Amniotic epithelial cell (primary cell): ENCODE measurements at places on chromosomes 12 and 14.
A peak's percentile ranks its signal among the peaks of the same experiment; 100 is the strongest.

- no peak for DNase-seq
Measured at GRCh38 chr14:92613008-92613658, 99.6 kb downstream of the RIN3 start.

GRCh38 chr12:123681605-123682004, 10.7 kb downstream of the TCTN2 start:
- DNase-seq, result no peak

DNA sequence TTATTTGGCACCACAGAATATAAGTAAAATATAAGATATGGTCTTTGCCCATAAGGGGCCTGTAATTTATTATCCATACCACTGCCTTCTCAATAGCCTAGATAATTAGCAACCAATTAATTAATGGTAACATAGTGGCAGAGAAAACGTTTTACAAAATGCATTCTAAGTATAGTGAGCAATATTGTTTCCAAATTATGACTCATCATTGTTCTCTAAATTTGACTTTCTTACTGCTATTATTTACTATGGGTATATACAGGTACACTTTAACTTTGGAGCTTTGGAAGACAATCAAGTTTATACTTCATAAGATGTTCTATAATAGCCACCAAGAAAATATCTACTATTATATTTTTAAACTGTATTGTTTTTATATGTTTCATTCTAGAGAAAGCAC, 26.7 kb downstream of the DCP1B start:
- DNase-seq, result no peak

- no peak for DNase-seq
Measured at GRCh38 chr12:17301544-17301943, 695.6 kb upstream of the LMO3 start.

DNA sequence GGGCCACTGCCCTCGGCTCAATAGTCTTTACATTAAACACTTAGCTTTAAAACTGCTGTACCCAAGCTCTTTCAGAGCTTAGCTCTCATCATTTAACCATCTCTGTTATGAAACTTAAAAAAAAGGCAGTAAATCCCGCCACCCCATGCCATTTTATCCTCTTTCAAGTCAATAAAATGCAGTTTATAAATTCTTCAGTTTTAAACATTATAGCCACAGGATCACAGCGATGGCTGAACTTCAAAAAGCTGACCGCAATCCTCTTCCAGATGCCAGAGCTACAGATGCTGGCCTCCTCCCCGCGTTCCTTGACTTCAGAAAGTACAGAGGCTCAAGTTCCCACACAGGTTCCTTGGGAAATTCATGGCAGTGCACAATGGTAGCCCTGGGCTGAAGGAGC, 4.2 kb downstream of the OR10G3 start:
- DNase-seq, result no peak

- DNase-seq, result no peak
Measured at GRCh38 chr12:111761099-111761498, 5.6 kb upstream of the ALDH2 start.

GRCh38 chr14:73588695-73589094, 3.0 kb upstream of the ACOT4 start:
- no peak for DNase-seq

DNA sequence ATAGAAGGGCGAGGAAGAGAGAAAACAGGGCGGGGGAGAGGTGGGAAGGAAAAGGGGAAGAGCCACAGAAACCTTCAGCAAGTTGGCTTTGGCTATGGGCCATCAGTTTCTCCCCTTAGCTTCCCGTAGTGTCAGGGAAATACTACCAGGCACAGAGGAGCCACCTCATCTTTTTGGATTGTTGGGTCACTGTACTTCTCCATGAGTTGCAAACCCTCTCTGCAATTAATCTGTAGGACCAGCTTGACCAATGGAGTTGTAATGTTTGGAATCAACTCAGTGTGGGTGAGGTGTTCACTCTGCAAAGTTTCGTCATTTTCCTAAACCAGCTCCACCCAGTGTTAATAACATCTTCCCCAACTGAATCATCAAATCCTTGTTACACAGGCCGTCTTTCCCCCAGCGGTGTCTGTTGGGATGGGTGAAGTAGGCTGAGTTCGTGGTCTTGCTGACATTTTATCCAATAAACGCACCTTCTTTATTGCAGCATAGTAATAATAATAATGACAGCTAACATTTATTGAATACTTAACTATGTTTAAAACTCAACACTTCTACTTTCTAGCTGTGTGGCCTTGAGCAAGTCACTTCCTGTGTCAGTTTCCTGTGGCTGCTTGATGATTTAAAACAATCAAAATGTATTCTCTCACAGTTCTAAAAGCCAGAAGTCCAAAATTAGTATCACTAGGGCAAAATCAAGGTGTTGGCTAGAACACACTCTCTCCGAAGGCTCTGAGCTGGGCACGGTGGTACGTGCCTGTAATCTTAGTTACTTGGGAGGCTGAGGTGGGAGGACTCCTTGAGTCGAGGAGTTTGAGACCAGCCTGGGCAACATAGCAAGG, 8.1 kb upstream of the GLTP start:
- peak; percentile 95 for DNase-seq

GRCh38 chr12:69266036-69266635, 26.8 kb downstream of the CPSF6 start:
- peak; percentile 72 for DNase-seq

- DNase-seq, result peak; percentile 64
Measured at GRCh38 chr12:88242571-88242925, 100.4 kb downstream of the TMTC3 start.

- no peak for DNase-seq
Measured at GRCh38 chr12:131553096-131553777, 157.7 kb upstream of the SFSWAP start.

- no peak for DNase-seq
Measured at GRCh38 chr14:87628129-87628528, 364.9 kb downstream of the GALC start.

DNA sequence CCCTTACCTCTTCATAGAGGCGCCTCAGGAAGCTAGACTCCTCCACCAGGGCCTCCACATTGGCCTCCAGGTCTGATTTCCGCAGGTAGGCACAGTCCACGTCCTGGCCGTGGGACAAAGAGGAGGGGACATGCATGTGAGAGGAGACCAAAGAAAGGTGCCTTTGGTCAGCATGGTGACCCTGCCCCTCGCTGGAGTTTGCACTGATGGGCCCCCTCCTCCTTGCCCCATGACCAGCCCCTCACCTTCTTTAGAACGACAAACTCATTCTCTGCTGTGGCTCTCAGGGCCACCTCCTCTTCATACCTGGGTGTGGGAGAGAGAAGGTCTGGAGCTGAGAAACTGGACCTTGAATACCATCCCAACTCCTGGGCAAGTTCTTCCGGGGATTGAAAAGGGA, 3.2 kb downstream of the KRT85 start:
- no peak for DNase-seq

DNA sequence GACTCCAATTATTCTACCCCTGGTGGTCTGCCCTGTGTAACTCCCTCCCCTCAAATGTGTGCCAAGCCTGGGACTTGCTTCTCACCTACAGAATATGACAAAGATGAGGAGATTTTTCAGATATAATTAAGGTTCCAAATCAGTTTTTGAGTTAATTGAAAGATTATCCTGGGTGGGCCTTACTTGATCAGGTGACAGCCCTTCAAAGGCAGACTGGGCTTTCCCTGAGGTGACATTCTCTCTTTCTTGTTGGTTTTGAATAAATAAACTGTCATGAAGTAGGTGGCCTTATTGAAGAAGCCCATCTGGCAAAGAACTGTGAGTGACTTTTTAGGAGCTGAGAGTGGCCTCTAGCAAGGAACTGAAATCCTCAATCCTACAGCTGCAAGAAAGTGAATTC, 106.0 kb downstream of the BRMS1L start:
- DNase-seq, result no peak

- DNase-seq, result no peak
Measured at GRCh38 chr12:51156245-51156765, 16.6 kb downstream of the TFCP2 start.

- peak; percentile 68 for DNase-seq
Measured at GRCh38 chr12:47717443-47718193, 7.7 kb downstream of the ENDOU start.

DNA sequence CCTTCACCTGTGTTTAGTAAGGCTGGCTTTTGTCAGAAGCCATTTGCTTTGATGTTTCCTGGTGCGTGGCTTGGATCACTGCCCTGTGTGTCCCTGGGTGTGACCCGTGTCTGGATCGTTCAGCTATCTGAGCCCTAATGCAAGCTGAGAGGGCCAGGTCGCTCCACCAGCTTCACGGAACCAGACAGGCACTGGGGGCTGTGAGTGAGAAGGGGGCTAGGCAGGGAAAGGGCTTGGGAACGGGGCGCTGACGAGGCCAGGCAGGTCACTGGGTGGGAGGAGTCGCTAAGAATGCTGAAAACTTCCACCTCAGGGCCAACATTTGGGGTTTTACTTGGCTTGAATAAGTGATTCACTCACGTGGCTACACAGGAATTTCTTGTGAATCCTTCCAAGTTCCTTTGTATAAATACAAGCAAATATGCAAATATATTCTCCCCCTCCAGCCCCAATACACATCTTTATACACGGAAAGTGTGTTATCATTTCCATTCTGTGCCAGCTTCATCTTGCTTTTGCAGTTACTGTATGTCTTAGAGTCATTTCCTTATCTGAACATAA, 24.2 kb upstream of the MMP17 start:
- peak; percentile 10 for DNase-seq

DNA sequence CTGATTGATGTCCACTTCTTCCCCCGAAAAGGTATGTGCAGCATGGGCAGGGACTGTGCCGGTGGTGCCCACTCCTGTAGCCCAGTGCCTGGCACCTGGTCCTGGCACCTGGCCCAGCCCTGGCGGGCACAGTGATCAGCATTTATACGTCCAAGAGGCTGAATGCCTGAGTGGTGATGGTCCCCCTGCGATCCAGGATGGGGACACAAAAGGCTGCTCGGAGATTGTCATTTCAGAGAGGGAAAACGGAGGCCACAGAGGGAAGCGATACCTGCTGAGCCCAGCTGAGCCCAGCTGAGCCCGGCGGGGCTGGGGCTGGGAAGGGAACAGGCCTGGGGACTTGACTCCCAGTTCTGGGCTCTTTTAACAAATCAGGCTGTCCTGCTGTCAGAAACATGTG, 55.8 kb downstream of the PRIMA1 start:
- no peak for DNase-seq

GRCh38 chr14:96167224-96168148, 37.2 kb upstream of the BDKRB2 start:
- DNase-seq, result peak; percentile 91

- DNase-seq, result peak; percentile 71
Measured at GRCh38 chr12:19201661-19202060, 72.1 kb downstream of the PLEKHA5 start.

DNA sequence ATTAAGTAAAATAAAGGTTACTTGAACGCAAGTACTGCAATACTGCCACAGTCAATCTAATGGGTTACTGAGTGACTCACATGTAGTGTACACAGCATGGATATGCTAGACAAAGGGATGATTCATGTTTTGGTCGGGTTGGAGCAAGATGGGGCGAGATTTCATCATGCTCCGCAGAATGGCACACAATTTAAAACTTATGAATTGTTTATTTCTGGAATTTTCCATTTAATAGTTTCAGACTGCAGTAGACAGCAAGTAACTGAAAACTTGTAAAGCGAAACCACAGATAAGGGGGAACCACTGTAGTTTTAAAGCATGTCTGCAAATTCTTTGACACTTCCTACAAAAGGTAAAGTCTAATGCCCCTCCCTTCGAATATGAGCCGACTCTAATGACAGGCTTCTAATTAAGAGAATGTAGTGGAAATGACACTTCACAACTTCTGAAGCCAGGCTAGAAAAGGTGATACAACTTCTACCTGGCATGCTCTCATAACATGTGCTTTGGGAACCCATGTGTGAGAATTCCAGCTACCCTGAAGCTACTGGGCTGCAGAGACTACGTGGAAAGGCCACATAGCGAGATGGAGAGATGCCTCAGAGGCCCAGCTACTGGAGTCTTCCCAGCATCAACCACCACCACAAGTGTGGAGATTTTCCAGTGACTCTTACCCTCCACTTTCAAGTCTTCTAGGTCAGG, 13.9 kb upstream of the TCP11L2 start:
- DNase-seq, result peak; percentile 96

DNA sequence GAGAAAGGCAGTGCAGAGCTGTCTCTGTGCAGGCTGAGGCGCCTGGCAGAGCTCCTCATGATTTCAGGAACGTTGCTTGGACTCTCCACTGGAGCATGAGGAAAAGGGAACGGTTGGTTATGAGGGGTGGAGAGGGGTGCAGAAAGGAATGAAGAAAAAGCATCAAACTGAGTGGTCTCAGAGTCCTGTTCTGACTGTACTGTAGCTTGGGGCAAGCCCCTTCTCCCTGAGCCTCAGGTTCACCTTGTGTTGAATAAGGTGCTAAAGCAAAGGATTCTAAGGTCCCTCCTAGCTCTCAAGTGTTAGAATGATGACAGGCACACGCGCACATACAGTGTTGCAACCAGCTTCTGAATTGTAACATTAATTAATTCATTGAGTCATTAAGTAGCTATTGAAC, 125.2 kb upstream of the PARP11 start:
- DNase-seq, result no peak

GRCh38 chr12:30345744-30346471, 349.8 kb downstream of the IPO8 start:
- no peak for DNase-seq

GRCh38 chr14:97874394-97874793, 1077.2 kb downstream of the VRK1 start:
- no peak for DNase-seq

DNA sequence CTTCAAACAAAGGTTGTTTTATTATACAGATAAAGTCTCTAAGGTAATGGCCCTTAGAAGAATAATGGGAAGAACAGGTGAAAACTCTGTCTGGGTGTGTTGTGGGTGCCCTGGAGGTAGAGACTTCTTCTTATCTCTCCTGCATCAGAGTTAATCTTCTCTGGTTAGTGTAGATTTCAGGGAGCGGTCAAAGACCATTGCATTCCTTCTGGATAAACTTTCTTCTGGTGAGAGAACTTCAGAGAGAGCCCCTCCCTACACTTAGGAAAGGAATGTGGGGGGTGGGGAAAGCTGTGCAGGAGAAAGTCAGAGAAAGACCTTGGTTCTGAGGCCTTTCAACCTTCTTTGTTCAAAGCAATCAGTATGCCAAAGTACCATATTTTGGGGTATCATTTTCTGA, 658.5 kb downstream of the DIO2 start:
- DNase-seq, result peak; percentile 51

- DNase-seq, result no peak
Measured at GRCh38 chr14:105399466-105399775, 1.1 kb downstream of the TEX22 start.

DNA sequence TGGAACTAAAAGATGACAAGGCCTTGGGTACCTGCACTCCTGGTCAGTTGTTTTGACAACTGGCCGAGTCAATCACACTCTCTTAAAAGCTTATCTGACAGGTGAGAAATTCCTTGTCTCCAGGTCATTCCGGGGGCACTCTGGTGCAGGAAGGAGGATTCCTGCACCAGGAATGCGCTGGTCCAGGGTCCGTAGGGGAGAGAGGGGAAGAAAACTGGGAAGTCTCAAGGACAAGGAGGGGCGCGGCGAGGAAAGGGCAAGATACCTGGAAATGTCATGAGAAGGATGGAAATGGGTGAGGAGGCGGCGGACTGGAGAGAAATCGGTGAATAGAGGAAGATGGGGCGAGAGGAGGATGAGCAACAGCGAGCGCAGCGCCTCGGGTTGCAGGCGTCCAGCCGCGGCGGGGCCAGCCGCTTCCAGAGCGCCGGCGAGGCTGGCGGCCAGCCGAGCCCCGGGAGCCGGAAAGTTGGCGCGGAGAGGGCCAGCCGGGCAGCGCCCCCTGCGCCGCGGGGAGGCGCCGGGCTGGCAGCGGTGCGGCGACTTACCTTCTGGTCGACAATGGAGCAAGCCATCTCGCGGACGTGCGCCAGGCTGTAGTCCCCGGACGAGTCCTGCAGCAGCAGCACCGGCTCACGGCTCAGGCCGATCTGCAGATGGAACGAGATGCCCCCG, 809 bp downstream of the PRKD1 start:
- peak; percentile 40 for DNase-seq

GRCh38 chr12:129607756-129608155, 296.1 kb downstream of the TMEM132D start:
- peak; percentile 0 for DNase-seq
